ENCODE measurements at places on chromosomes 13 and 19.
A peak's percentile ranks its signal among the peaks of the same experiment; 100 is the strongest.

DNA sequence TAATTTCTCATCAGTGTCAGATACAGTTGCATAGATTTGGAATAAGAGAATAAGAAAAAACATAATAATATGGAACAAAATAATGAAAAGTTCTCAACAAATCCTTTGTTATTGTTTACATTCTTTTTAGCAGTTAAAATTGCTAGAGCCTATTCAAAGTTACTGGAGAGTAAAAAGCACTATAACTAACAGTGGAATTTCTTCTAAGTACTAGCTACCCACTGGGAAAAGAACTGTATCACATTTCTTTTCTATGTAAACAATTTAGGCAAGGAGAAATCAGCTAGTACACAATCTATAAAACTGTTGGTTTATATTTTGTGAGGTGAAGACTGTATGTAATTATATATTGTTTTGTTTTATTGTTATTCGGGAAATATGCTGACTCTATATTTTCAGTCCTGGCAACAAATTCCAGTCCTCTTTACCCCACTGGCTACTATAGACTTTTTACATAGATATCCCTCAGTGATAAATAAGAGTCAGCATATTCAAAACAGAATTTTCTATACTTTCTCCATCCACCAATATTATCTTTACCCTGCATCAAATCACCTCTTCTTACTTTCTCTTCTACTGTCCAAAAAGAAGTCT lies 222.0 kb downstream of the PCDH9 start:
- DNase-seq = no peak

DNA sequence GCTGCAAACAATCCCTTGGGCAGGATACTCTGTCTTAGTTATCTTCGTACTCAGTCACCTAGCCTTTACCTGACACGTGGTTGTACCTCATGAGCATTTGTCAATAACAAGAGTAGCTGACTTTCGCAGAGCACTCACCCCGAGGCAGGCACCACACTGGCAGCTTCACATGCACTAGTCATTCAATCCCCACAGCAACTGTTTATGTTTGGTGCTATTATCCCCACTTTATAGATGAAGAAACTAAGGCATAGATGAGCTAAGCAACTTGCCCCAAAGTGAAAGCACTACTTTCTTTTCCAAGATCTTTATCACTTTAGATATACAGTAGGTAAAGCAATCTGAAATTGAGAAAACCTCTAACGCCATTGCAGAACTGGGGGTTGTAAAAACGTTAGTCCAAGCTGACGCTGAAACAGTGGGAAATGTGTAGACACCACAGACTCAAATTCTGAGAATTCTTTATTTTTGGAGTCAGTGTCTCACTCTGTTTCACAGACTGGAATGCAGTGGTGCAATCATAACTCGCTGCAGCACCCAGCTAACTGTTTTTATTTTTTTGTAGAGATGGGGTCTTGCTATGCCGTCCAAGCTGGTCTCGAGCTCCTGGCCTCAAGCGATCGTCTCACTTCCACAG lies 446.0 kb downstream of the FOXO1 start:
- peak; percentile 54 for DNase-seq

GRCh38 chr19:7844951-7845350 lies 14.9 kb downstream of the EVI5L start:
- DNase-seq = no peak

DNA sequence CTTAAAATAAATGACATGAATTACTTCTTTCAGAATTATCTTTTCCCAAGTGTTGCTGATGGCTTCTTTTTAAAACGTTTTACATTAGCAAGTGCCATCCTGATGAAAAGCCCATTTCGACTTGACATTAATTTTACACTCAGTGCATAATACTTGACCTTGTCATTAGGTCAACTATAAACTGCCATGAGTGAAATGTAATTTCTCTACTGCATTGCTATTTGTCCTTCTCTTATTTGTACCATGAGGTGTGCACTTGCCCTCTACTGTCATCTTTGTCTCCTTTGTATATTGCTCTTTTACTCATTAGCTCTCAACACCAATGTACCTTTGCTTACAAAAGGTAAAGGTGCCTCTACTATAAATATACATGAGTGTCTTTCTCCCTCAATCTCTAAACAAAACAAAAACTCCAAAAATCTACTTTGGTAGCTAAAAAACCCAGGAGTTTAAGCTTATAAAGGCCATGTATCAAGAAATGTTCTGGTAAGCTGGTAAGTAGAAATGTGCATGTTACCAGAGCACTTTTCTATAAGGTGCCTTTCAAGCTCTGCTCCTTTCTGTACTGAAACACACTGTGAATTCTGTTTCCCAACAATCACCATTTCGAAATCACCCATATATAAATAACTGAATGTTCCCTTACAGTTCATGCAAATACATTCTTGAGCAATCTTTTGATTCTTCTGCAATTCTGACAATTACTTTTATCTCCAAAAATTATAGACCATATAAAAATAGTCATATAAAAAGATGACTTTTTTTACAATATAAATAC lies 351.4 kb downstream of the SLITRK5 start:
- no peak for DNase-seq

- no peak for DNase-seq
Observed at GRCh38 chr19:20307127-20307526, 140.1 kb downstream of the ZNF486 start.

DNA sequence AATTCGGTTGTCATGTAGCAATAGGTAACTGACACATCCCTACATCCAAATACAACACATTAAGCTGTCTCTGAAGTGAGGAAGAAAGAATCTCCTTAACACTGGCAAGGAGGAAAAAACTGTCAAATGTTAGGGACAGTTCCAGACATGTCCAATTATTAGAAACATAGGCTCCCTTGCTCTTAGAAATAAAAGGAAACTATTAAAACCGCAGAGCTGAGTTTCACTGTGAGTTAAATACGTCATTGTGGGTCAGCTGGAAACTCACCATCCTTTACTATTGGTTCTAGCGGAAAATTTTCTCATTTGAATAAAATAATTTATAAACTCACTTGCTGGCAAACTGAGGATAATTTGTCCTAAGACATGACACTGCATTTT lies 40.7 kb downstream of the STARD13 start:
- DNase-seq = no peak

DNA sequence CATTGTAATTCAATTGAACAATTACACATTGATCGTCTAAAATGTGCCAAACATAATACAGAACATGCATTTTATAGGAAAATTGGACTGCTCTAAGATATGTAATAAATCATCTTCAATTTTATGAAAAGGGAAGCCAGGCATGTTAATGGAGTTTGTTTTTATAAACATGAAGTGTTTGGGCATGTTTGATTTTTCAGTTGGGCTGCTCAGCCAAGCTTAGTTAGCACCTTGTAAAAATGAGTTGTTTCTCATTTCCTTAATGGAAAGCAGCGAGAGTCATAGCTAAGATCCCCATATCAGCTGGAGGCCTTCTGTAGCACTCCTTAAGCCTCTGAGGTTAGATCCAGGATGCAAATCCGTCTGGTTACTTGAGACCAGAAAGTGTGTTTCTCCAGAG lies 422.3 kb downstream of the SPRY2 start:
- DNase-seq = no peak

Data from stimulated activated CD4-positive, alpha-beta T cell treated with anti-CD3 and anti-CD28 coated beads, Interleukin-15, amount 100 ng/mL, for 48 hours (primary cell).